ENCODE measurements at places on chromosomes 6 and 20. TPM values are rescaled to one million over a fixed set of nuclear protein-coding genes. Genes with fewer than 3 reads are reported as not detected.

Gene FRK
- 0.17 TPM for total RNA-seq

Gene ARMH2
- total RNA-seq: not detected

Gene SNAP25
- 4.2 TPM for total RNA-seq

Gene ECT2L
- 0.17 TPM for total RNA-seq

Gene GJA10
- not detected for total RNA-seq

Gene SPDEF
- total RNA-seq: not detected

Gene CST3
- 2,184 TPM for total RNA-seq

Gene PTCHD4
- 0.83 TPM for total RNA-seq

Gene HAO1
- not detected for total RNA-seq

Gene CCDC170
- total RNA-seq: 1.5 TPM

Gene PDE10A
- 2.9 TPM for total RNA-seq

Gene BPIFA1
- not detected for total RNA-seq

Gene TRDN
- not detected for total RNA-seq

Gene WASF1
- total RNA-seq: 10.9 TPM

Gene RNF182
- total RNA-seq: not detected

Gene BCL2L1
- 116 TPM for total RNA-seq

Gene DYNLT2
- 1.5 TPM for total RNA-seq

Gene GPX6
- total RNA-seq: not detected

Gene HLA-DRA
- total RNA-seq: 103 TPM

Gene DNAH8
- total RNA-seq: not detected

Gene PDYN
- total RNA-seq: not detected

Gene KHDC1
- 2.5 TPM for total RNA-seq

Gene RXRB
- total RNA-seq: 21.5 TPM

Gene SAMD10
- total RNA-seq: 11.7 TPM

Gene FAM83B
- total RNA-seq: not detected

Gene CCN5
- total RNA-seq: 425 TPM

Gene PAK5
- 0.23 TPM for total RNA-seq

Gene C20orf202
- not detected for total RNA-seq

Gene ACOT13
- 6.9 TPM for total RNA-seq

Gene CLPSL2
- total RNA-seq: not detected

Gene ADGRG6
- 7.6 TPM for total RNA-seq

Gene PSORS1C1
- 1.1 TPM for total RNA-seq

Gene SLC29A1
- total RNA-seq: 135 TPM

Gene CCN6
- not detected for total RNA-seq

Gene TULP4
- total RNA-seq: 142 TPM

Gene TMEM244
- not detected for total RNA-seq

Gene CDH4
- 1.3 TPM for total RNA-seq

Gene RBM39
- total RNA-seq: 272 TPM

Data from esophagus muscularis mucosa (tissue), 4 donors.